ENCODE measurements at places on chromosomes 3 and 15.

DNA sequence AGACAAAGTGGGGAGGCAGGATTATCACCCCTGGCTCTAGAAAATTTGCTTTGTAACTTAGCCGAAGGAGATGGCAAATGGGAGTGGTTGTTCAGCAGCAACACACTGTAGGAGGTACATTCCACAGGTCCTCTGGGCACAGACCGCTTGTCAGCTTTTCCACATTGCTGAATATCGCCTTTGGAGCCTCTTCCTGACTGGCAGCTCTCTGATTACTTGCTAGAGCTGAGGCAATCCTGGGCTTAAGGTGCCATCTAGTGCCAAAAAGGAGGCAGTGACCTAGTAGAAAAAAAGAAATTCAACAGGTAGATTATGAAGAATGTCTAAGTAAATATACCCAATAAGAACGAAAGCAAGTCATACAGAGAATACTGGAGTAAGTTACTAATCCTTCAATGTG lies 13.1 kb upstream of the SCN5A start:
- DNase-seq, result peak; percentile 49

DNA sequence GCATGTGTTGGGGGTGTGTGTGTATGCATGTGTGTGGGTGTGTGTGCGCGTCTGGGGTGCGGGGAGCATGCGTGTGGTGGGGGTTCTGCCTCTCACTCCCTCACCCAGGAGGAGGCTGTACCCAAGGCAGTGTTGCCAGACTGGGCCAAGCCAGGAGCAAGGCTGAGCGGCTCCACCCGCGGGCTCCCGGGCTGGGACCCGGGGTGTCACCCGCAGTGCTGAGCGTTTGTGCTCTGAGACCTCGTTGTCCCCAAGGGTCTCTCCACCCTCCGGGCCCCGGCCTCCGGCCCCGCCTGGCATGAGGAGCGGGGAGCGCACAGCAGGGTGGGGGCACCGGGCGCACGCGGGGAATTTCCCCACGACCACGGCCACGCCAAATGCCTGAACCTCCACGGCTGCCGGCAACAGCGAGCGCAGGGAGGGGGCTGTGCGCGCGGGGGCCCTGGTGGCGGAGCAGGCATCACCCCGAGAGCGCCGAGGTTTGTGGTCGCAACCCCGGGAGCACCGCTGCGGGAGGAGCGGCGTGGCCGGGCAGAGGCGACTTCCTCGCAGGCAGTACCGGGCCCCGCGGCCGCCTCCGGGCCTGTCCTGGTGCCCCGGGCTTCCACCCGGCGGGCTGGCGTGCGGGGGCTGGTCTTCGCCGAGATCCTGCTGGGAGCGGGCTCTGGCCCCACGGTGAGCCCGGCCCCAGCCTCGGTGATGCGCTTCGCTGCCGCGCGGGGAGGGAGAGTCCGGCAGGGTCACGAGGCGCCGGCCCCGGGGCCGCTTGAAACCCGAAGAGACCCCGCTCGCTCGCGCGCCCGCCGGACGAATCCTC lies 7.4 kb upstream of the OCA2 start:
- DNase-seq, result peak; percentile 25

DNA sequence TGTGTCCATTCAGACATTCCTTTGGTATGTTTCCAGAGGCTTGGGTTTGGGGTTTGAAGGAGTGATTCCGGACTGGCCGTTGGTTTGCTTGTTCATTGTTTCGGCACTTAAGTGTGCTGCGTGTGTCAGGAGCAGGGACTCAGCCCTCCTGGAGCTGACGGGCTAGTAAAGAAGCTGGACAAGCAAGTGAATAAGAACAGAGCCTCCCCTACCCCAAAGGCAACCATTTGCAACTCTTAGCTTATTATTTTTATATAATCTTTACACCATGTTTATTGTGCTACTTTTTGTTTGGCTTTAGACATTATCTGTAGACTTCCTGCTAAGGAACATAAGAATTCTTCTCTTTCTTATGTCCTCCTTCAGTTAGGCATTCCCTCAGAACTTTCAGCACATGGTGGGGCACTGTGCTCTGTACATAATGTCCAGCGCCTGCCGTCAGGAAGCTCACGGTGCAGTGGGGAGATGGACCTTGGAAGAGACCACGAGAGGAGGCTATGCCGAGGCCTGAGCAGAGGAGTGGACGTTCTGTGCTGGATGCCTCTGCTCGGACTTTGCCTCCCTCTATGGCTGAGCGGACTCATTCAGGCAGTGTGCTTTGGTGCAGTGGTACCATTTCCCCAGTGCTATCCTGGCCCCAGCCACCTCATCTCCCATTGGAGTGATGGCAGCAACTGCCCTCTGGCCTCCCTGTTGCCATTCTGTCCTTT lies 65.4 kb downstream of the EEFSEC start:
- no peak for DNase-seq

DNA sequence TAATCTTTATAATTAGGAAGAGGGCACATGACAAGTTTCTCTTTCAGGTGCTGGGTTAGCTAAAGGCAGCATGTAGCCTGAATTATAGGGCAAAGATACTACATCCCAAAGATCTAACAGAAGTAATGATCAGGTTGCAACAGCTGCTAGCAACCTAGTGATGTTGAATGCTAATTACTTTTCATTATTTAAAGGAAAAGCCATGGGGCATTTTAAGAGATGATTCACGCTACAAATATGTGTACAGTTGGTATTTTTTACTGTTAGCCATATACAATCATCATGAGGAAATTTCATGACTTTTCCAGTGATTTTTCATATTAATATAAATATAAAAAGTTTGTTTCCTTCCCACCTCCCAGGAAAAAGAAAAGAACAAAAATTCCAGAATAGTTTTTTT lies 43.0 kb downstream of the NEK10 start:
- no peak for DNase-seq

DNA sequence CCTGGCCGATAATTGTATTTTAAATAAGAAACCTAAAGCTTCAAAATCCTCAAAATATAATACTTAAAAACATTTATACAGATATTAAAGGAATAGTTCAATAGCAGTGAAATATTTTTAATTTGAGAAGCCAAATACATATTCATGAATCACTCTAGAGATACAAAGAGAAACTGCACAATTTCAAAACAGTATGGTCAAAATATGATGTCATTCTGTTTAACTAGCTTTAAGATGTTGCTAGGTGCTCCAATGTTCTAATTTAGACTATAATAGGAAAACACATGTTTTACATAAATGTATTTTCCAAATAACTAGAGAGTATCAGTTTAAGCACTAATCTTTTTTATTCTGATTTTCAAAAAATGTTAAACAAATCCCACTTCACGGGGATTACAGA lies 10.3 kb upstream of the NRROS start:
- peak; percentile 41 for DNase-seq

DNA sequence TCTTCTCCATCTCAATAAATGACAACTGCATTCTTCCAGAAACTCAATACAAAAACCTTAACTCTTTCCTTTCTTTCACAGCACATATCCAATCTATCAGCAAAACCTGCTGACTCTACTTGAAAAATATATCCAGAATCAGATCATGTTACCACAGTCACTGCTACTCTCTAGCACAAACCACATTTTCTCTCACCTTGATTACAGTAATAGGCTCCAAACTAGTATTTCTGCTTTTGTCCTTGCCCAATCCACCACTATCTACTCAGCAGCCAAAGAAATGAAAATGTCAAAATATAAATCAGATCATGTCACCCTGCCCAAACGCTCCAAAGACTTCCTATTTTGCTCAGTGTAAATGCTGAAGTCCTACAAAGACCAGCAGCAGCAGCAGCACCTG lies 15.2 kb downstream of the TMCC1 start:
- no peak for DNase-seq

DNA sequence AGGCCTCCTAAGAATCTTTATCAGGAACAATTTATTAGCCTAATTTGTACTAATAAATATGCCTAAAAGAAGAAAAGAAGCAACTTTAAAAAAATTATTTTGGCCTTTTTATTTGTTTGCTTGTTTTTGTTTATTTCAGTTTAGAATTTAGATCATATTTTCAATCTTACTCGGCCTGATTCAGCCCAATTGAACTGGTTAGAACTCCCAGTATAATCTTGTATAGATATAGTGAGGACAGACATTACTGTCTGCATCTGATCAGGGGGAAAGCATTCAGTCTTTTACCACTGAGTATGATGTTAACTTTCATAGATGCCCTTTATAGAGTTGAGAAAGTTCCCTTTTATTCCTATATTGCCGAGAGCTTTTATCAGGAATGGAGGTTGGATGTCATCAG lies 56.0 kb upstream of the CSTA start:
- no peak for DNase-seq

DNA sequence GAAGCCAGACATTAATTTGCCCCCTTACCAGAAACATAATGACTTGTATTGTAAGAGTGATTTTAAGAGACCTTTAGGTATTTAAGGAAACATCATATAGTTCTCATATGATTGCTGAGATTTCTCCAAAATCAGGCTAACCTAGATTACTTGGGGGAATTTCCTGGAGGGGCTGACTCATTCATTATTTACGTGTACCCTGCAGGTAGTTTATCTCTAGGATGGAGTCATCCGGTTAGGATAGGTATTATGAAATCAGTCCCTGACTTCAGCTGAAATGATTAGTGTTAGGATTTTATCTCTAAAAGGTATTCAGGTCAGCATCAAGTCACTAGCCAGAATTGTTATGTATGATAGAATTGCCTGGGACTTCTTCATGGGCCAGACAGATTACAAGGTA lies 97.5 kb downstream of the TCF12 start:
- DNase-seq, result no peak

All from NB4 (cell line).